ENCODE measurements at places on chromosomes 1 and 21.

GRCh38 chr1:156704930-156705320 is 458 bp downstream of the CRABP2 start:
- peak; percentile 71 for DNase-seq

GRCh38 chr1:159851407-159851806 is 11.1 kb downstream of the VSIG8 start:
- no peak for DNase-seq

- no peak for DNase-seq
Measured at GRCh38 chr1:91752324-91752723, 133.6 kb downstream of the TGFBR3 start.

GRCh38 chr1:194705123-194705854 is 1518.9 kb upstream of the B3GALT2 start:
- peak; percentile 12 for DNase-seq

DNA sequence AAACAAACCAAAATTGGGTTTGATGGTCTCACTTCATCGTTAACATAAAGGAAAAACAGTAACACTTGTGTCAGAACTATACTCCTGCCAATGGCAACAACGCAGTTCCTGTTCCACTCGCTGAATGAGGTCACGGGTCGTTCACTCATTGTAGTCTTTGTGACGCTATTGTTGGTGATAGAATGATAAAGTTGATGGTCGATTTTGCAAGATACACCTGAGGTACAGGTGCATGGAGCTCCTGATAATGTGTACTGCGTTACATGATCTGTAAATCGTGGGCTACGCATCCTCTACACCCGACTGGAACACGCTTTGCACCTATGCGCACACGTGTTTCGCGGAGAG is 391 bp upstream of the CENPS start:
- DNase-seq: peak; percentile 14

GRCh38 chr1:208318150-208318734 is 74.1 kb upstream of the PLXNA2 start:
- DNase-seq: no peak

DNA sequence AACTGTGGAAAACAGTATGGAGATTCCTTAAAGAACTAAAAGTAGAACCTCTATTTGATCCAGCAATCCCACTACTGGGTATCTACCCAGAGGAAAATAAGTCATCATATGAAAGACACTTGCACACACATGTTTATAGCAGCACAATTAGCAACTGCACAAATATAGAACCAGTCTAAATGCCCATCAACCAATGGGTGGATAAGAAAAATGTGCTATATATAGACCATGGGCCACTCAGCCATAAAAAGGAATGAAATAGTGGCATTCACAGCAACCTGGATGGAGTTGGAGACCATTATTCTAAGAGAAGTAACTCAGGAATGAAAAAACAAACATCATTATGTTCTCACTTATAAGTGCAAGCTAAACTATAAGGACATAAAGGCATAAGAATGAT is 105.0 kb upstream of the PGBD5 start:
- no peak for DNase-seq

DNA sequence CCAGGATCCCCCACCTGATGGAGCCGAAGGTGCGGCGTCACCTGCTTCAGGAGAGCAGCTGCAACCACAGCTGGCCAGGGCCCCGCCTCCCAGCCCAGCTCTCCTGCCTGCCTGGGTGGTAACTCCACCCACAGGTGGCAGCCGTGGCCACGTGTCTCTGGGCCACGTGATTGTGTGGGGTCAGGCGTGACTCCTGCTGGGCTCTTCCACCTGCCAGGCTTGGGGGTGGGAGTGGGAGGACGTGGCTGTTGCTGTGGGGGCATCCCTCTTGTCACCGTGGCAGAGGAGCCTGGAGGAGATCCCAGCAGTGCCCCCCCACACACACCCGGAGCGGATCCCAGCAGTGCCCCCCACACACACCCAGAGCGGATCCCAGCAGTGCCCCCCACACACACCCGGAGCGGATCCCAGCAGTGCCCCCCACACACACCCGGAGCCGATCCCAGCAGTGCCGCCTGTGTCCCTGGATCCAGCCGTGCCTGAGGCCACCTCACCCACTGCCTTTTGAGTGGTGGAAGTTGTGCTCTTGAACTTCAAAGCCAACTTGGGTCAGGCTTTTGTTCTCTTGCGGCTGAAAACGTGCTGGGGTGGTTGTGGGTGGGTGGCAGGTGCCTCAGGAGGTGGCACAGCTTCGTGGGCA is 32.2 kb downstream of the POFUT2 start:
- DNase-seq: no peak

DNA sequence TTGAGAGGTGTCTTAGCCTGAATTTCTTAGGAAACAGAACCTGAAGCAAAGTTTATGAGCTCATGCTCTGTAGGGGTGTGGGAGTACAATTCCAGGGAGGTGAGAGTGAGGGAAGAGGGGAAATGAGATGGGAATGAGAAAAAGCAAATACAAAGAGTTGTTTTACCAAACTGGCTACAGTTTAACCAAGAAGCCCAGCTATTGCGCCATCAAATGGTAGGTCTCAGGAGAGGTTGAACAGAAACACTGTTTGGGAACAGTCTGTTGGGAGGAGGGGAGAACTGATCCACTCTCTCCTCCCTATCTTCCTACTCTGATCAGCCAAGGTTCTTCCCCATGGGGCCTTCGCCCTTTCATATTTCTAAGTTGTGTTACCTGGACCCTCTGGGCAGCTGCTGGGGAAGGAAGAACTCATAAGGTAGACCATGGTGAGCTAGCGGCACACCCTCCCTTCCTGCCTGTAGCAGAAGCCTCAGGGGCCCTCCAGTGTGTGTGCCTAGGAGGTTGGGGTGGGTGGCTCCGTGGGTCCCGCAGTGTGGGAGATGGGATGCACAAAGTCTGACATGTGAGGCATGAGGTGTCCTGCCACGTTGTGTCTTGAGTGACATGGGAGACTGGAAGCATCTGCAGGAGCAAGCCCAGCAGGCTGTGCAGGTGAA is 120.5 kb downstream of the UCK2 start:
- DNase-seq: no peak

DNA sequence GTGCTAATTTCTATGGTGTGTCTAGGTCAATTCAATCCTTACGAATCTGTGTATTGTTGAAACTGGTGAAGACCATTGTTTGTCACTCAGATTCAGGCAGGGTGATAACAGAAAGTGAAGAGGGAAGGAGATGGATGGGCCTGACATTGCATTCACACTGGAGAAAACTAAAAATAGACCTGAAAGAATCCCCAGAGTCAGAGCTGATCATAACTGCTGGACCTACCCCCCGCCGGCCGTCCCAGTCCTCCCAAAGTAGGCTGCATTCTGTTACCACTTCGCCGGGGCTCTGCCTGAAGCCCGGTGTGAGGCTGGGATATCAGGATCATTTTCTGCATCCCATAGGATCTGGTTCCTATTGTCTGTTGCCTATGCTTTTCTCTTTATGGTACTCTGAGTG is 121.1 kb downstream of the NUF2 start:
- no peak for DNase-seq

Measured in astrocyte of the spinal cord (primary cell).